ENCODE measurements at places on chromosomes 1 and 21.
A peak's percentile ranks its signal among the peaks of the same experiment; 100 is the strongest.

GRCh38 chr1:87226341-87226760, 102.3 kb upstream of the LMO4 start:
- no peak for DNase-seq

- DNase-seq: peak; percentile 61
Observed at GRCh38 chr1:5745800-5746610, 246.2 kb downstream of the NPHP4 start.

DNA sequence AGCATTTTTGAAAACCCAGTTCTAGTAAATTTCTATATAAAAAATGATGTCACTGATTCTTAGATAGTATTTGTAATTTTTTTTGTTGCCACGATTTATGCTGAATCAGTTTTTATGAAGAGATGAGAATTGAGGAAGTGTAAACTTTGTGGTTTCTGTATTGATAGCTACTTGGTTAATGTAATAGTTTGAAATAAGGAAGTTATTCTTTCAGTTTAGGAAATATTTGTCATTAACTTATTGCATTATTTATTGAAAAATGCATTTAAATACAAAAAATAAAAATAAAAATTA, 97.8 kb downstream of the ZFYVE9 start:
- no peak for DNase-seq

DNA sequence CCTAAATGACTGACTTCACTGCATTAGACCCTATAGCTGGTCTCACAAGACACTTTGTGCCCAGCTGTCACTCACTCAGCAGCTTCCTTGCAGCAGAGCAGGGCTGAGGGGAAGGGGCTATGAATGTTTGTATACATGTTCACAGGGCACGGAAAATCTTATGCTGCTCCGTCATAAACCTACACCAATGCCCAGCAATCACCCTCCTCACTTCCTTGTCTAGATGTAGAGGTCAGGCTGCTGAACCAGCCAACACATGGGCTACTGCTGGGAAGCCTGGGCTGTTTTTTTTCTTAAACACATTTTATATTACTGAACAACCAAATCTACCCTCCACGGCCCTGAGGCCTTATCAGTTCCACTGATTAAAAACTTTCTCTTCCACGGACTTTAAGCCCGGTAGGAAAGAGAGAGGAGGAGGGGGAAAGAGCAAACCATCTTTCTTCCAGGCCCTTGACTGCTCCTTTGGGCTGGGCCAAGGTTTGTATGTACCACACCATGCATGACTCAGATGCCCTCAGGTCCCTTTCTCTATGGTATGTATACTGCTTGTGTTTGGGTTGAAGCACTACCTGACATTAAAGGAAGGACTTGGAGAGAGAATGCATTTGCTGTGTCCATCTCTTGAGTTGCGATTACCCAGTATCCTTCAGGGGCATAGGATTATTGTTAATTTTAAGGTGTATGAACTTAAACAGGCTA, 12.7 kb downstream of the MTFR1L start:
- no peak for DNase-seq

GRCh38 chr21:26967062-26967913, at the start of gene ADAMTS5:
Gene ADAMTS5, minus strand, starts transcription at chr21:26967088. Its CDS starts 697 bp downstream, at chr21:26966391.
- no peak for DNase-seq

- no peak for DNase-seq
Observed at GRCh38 chr1:221284028-221284427, 404.8 kb downstream of the HLX start.

- no peak for DNase-seq
Observed at GRCh38 chr21:45409466-45410150, 4.6 kb downstream of the COL18A1 start.

GRCh38 chr1:87042111-87042811, 127.8 kb downstream of the HS2ST1 start:
- DNase-seq: no peak

DNA sequence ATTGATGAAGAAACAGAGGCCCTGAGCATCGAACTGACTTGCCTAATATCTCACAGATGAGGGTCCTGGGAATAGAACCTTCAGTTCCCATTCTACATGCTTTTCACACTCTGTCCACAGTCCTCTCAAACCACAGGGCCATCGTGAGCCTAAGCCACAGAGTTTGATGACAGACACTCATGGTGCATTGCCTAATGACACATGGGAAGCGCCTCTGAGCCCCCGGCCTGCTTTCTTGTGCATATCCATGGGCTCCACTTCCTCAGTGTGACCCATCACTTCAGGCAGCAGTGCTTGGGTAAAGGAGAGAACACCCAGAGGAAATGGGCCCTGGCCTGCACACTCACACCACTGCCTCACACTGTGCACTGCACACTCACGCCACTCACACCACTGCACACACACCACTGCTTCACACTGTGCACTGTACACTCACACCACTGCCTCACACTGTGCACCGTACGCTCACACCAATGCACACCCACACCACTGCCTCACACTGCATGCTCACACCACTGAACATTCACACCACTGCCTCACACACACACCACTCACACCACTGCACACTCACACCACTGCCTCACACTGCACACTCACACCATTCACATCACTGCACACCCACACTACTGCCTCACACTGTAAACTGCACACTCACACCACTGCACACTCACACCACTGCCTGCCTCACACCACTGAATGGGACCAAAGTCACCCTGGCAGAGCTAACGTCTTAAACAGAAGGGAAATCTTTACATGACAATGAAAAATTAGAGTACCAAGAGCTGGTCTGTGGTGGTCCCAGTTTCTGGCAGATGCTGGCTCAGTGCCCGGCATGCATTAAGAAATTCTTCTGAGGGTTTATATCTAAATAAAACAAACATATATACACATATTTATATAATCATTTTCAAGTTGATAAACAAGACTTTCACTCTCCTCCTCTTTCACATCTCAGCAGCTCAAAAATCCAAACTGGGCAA, 53.0 kb downstream of the KANK4 start:
- no peak for DNase-seq

GRCh38 chr1:238832106-238832505, 554.3 kb upstream of the CHRM3 start:
- no peak for DNase-seq

DNA sequence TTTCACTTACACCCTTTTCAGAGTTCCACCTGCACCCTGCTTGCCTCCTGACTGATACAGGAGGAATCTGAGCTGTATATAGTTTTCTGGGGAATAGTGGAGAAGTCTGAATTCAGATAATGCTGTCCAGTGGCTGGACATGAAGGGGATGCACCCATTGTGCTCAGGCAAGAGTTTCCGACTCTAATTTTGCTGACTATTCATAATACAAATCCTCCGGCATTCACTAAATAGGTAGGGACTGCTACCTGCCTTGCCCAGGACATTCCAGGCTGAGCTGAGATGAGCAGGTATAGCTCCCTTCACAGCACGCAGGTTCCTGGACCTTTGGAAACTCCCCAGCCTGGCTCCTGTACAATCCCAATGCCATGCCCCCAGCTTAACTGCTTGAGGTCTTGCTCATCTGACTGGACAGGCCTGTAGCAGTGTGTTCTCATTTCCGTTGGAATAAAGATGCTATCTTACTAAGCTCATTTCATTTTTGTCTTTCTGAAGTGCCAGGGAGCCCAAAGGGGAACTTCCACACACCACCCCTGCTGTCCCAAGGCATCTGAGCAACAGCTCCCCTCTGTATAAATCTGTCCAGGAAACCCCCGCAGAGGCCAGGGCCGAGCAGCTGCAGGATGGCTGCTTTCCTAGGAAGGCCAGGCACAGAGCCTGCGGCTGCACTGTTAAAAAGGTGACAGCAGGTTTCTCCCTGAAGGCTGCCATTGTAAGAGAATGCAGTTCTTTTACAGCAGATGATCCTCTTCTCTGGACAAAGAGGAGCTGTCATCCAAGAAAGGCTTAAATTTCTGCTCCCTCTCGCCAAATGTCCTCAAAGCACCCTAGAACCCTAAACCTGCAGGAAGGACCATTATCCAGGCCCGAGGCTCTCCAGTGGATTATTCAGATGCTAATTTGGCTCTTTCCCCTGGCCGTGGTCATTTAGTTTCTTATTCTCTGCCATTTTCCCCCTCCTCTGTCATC, 21.7 kb upstream of the VASH2 start:
- DNase-seq: no peak

GRCh38 chr1:186420311-186420710, 40.6 kb downstream of the PDC start:
- DNase-seq: no peak

- DNase-seq: peak; percentile 35
Observed at GRCh38 chr1:101567582-101568189, 330.9 kb downstream of the S1PR1 start.
